Stimulated activated CD8-positive, alpha-beta memory T cell treated with anti-CD3 and anti-CD28 coated beads, Interleukin-2, amount 100 ng/mL, for 1 hour (primary cell): ENCODE measurements at places on chromosomes 2 and 18.

GRCh38 chr2:152553518-152553917, 163.7 kb downstream of the PRPF40A start:
- DNase-seq: no peak

DNA sequence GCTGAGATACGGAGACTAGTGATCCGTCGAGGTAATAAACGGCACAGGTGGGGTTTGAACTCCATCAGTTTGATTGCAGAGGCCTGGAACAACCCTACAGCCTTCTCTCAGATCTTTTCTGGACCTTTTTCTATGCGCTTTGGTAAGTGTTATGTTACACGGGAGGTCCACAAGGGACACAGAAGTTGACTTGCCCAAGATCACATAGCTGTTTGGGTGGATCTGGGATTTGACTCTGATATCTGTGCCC, 1.1 kb upstream of the DNPEP start:
- DNase-seq: no peak

- DNase-seq: no peak
These were observed 601.1 kb downstream of the ARHGAP15 start for GRCh38 chr2:143730155-143730952.

DNA sequence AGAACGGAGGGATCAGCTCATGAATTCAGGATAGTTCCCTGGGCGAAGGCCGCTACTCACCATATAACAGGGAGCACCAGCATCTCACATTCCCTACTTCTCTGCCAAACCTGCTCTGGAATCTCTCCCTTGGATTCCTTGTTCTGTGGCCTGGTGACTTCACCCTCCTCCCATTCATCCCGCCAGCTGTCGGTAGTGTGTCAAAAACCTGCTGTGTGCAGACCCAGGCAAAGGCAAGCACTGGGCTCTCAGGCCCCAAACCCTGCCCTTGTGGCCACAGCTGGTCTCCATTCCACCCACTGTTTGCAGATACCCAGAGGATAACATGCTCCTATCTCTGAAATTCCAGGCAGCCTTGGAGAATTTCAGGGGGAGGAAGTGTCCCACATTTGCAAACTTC, 151.6 kb downstream of the CAPN13 start:
- DNase-seq: no peak

DNA sequence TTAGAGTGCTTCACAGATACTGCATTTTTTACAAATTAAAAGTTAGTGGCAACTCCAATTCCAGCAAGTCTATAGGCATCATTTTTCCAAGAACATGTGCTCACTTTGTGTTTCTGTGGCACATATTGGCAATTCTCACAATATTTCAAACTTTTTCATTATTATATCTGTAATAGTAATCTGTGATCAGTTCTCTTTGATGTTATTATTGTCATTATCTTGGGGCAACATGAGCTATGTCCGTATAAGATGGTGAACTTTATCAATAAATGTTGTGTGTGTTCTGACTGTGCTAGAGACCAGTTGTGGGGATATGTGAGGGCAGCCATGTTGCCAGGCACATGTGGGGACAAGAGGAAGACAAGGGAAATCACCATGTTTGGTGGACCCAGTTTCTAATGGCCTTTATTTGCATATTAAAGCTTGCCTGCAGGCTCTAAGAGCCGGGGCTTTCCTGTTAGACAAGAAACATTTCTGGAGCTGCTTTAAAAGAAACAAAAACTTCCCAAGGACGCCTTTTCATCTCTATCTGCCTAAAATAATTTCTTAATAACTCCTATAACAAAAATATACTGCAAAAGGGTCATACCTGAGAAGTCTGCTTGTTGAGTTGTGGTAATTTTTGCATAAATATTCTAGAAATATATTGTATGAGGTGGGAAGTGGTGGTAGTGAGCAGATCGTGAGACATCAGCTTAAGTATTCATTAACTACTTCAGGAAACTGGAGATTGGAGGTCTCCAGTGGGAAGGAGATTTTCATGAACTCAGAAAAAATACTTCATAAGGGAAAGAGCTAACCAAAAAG, 37.2 kb downstream of the KYNU start:
- no peak for DNase-seq

DNA sequence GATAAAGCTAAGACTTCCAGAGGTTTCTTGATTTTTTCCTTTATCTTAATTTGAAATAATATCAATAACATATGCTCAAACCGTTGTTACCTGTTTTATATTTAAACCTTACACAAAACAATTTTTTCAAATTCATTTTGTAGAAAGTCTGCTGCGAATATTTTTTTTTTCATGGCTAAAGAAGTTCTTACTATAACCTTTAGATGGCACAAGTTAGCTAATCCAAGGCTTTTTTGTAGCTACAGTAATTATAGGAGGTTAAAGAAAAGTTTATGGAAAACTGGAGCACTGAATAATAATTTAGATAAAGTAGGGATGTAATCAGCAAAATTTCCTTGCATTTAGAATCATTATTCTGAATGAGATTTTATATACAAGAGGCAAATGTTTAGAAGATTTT, 78.0 kb upstream of the PNPT1 start:
- no peak for DNase-seq

- no peak for DNase-seq
These were observed 972 bp downstream of the IL1R1 start for GRCh38 chr2:102143450-102143985.

- DNase-seq: no peak
These were observed 45.1 kb upstream of the LRP1B start for GRCh38 chr2:142175813-142176338.
